ENCODE measurements at places on chromosomes 2 and 18.

GRCh38 chr2:240615396-240615795, 9.9 kb upstream of the GPR35 start:
- no peak for DNase-seq

- no peak for DNase-seq
These were observed 178.7 kb downstream of the CLIP4 start for GRCh38 chr2:29293830-29294438.

DNA sequence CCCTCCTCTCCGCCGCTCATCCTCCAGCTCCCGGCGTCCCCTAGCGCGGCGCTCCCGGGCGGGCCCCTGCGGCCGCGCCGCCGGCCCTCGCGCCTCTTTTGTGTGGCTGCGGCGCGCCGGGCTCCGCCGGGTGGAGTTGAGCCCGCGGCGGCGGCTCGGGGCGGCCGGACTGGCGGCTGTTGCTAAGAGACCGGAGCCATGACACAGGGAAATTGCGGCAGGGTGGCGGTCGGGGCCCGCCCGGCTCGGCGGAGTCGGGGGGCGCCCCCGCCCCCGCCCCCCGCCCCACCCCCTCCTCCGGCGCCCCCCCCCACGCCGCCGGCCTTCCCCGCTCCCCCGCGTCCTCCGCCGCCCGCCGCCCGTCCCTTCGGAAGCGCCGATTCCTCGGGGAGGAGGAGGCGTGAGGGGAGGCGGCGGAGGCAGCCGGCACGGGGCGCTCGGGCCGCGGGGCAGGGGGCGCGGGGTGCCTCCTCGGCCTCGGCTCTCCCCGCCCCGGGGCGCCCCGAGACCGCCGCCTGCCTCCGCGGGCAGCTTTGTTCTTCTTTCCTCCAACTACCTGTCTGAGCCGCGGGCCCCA, at the start of gene TMEM200C:
TMEM200C (minus strand) TSS at position 224 of the 577 bp plus-strand sequence. CDS start 3,459 bp downstream, outside the sequence.
- DNase-seq: peak; percentile 22

DNA sequence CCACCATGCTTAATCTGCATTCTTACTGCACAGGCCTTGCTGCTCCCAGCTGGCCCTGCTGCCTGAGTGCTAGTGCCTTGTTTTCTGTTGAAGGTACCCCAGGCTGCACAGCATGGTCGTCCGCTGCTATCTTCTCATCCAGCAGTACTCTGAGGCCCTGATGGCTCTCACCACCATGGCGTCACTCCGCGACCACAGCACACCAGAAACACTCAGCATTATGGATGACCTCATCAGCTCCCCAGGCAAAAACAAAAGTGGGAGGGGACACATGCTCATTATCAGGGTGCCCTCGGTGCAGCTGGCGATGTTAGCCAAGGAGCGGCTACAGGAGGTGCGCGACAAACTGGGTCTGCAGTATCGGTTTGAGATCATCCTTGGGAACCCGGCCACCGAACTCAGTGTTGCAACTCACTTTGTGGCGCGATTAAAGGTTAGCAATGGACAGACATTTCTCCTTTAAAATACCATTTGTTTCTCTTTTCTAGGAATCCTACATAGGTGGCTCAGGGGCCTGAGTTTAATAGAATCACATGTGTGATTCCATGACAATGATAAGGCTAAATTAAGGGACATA, 110.5 kb downstream of the ESCO1 start:
- no peak for DNase-seq

GRCh38 chr2:79740879-79741443, 228.1 kb downstream of the CTNNA2 start:
- DNase-seq: no peak

DNA sequence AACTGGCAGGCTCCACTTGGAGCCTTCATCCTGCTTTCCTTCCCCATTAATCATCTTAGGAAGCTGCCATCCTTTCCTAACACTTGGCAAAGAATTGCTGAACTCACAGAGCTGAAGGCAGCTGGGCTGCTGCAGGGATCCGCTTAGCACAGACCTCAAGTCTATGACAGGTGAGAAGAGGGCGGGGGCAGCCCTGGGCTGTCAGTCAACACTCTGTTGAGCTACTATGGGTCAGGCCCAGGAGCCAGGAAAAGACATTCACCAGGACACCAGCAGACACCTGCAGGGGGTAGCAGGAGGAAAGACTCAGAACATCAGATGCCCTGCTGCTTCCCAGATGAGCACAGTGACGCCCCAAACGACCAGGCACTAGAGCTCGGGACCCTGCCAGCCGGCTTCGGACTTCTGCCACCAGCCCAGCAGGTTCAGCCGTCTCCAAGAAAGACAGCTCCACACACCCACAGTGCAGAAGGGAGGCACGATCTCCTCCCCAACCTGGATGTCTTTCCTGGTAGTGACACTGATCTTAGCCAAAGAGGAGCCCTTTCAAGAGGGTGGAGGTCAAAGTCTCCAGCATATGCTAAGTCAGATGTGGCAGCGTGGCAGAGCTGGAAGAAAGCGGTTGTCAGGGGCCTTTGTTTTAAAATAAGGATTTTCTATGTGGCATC, 55.2 kb downstream of the SNORC start:
- no peak for DNase-seq

DNA sequence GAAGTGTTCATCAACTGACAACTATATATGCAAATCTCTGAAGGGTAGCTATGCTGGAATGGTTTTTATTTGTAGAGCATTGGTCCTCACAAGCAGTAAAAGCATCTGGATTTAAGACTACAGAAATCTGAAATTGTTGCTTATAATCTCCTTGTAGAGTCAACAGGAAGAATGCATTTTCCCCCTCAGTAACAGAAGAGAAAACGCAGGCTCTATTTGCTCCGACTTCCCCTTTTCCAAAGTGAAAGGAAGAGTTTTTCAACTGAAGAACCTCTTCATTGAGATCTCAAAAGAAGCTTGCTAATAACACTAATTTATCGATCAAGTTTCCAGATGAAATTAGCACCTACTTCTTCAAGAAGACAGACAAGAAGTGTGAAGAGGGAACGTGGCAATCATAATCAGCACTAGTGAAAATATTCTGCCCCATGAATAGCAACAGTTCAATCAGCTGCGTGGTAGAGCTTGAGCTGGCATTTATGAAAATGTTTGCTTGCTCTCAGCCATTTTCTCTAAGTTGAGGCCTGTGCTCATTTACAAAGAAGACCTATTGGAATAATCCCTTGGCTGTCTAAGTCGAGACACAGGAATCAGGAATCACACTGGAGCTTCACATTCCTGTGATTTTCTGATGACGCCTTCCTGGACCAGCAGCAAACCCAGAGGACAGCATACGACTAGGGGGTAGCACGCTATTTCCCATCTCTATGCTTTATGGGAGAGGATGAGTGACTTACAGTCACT, 43.7 kb downstream of the TGIF1 start:
- no peak for DNase-seq

- no peak for DNase-seq
These were observed 245.5 kb upstream of the COPS8 start for GRCh38 chr2:236840215-236840614.

GRCh38 chr2:209663139-209663538, 108.5 kb upstream of the UNC80 start:
- no peak for DNase-seq

DNA sequence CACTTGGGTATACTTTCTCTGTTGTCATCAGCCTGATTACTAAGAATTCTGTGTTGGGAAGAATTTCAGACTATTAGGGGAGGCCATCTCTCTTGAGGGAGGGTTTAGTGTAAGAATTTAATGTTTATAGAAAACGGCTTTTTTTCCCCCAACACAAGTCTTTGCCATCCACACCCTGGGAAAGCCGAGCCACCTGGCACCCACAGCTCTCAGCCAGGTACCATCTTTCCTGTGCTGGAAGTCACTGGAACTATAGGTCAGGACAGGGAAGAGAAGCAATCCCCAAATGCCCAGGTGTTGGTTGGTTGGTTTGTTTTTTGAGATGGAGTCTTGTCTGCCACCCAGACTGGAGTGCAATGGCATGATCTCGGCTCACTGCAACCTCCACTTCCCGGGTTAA, 155.1 kb downstream of the SMAD7 start:
- DNase-seq: no peak

DNA sequence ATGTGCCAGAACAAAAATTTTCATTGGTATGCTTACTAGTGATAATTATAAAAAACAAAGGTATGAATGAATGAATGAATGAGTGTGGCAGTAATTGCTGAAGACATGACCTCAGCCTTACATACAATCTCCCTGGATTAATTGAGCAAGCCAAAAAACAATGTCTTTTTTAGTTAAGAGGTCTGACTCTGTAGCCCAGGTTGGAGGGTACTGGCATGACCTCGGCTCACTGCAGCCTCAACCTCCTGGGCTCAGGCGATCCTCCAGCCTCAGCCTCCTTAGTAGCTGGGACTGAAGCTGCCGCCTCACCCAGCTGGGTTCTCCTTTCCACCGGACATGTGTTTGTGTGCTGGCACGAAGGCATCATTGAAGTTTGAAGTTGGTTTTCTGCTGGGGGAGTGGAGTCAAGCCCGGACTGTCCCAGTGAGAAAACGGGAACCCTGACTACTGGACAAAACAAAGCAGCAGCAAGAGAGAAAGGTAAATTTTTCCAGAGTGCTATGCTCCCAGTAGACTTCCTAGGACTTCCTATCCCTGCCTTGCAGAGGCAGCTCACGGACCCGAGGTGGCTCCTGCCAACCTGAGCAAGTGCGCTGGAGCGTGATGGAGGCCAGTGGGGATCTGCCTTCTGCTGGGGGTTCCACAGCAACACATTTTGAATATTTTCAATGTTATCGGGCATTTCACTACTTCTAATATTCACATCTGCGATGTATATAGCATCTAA, 6.4 kb upstream of the IMP4 start:
- peak; percentile 22 for DNase-seq

DNA sequence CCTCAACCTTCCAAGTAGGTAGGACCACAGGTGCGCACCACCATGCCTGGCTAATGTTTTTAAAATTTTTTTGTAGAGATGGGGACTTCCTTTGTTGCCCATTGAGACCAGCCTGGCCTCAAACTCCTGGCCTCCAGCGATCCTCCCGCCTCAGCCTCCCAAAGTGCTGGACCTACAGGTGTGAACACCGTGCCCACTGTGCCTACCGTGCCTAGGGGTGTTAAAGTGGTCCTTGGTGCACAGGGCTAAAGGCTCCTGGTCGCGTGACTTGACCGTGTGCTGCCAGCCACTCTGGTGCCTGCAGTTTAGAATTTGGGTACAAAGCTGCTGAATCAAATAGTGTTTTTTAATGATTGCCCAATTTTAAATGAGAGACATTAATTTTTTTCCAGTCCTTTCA, 51.0 kb upstream of the KCNG2 start:
- DNase-seq: no peak

DNA sequence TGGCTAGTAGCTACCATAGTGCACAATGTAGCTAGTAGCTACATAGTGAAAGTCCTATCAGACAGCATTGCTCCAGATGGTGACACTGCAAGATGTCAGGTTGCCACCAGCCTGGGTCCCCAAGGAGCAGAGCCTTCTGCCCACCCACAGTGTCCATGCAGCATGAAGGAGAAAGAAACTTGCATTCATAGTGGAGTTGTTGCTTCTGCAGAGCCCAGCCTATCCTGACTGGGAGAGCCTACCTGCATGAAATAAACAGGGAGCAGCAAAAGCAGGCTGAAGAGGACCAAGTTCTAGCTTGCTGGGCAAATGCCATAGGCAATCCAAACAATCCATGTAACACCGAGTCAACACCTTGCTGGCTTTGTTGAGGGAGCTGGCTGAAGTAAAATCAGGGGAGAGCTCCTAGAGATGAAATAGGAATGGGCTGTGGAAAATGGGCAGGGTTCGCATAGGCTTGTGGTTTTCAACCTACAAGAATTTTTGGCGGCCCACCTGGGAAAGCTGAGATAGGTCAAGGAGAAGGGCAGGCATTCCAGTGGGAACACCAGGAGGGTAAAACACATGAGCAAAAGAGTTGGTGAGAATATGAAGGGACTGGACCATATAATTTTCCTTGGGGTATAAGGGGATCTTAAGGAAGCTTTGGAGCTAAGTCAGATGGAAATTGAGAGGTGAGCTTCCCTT, 195.8 kb downstream of the CYP26B1 start:
- no peak for DNase-seq

DNA sequence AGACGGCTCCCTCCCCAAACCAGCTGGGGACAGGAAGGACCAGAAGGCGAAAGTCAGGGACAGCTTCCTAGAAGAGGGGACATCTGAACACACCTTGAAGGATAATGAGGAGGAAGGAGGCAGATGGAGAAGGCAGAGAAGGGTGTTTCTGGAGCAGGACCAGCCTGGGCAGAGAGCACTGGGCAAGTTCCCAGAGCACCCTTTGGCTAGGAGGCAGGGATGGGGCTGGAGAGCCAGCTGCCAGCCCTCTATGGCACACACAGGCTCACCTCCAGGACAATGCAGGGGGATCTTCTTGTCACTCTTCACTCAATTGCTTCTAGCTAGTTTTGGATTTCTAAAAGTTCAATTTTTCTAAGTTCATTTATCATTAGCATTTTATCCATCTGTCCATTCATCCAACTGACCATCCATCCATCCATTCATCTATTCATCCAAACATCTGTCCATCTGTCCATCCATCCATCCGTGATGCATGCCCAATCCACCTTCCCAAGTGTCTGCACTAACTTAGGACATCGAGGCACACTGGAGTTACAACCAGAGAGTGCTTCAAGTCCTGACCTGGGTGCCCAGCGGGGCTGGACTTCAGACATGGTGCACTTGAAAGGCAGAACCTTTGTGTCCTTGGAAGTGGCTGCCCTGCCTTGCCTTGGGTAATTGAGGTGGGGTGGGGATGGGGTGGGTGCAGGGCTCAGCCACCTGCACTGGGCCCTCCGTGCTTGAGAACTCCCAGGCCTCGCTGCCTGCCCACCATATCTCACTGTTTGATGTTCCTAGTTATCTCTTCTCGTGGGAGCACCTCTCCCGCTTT, 42.5 kb downstream of the INHBB start:
- no peak for DNase-seq

DNA sequence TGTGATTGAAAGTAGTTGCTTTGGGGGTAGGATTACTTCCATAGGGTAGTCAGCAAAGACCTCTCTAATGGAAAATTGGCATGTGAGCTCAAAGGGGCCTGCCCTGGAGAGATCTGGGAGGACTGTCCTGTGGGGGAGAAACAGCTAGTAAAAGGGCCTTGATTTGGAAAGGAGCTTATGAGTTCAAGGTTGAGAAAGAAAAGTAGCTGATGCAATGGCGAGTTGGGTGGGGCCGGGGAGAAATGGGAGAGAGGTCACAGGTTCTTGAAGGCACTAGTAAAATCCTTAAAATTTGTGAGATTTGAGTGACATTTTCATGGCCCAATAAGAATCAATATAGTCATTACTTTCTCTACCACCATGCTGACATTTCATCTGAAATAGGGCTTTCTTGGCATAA, 82.0 kb upstream of the CCDC195 start:
- DNase-seq: no peak

All from NCI-H1930 (cell line).